ENCODE measurements at places on chromosomes 4 and X.
A peak's percentile ranks its signal among the peaks of the same experiment; 100 is the strongest.

GRCh38 chr4:105808750-105809041, 86.6 kb upstream of the NPNT start:
- peak; percentile 10 for DNase-seq

- no peak for DNase-seq
These were observed 37.0 kb downstream of the HTRA3 start for GRCh38 chr4:8306511-8307021.

DNA sequence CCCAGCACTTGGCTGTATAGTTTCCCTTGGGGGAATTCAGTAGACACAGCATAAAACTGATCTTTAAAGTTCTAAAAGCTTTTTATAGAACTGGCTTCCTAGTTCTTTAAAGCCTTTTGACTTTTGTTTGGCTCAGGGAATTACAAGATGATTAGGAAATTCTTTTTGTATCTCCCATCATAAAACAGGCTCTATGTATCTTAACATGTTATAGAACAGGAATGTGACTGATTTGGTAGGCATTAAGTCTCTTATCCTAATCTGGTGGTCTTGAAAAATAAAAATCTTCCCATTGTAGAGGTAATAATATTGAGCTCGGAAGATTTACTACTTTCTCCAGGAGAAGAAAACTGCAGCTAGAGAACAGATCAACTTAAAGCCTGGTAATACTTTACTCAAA, 262.7 kb downstream of the KCNIP4 start:
- no peak for DNase-seq

- DNase-seq = no peak
These were observed 54.2 kb downstream of the CASP6 start for GRCh38 chr4:109648997-109649575.

GRCh38 chrX:15418707-15419181, 34.5 kb upstream of the VEGFD start:
- no peak for DNase-seq
